ENCODE measurements at places on chromosomes 1 and 21.

DNA sequence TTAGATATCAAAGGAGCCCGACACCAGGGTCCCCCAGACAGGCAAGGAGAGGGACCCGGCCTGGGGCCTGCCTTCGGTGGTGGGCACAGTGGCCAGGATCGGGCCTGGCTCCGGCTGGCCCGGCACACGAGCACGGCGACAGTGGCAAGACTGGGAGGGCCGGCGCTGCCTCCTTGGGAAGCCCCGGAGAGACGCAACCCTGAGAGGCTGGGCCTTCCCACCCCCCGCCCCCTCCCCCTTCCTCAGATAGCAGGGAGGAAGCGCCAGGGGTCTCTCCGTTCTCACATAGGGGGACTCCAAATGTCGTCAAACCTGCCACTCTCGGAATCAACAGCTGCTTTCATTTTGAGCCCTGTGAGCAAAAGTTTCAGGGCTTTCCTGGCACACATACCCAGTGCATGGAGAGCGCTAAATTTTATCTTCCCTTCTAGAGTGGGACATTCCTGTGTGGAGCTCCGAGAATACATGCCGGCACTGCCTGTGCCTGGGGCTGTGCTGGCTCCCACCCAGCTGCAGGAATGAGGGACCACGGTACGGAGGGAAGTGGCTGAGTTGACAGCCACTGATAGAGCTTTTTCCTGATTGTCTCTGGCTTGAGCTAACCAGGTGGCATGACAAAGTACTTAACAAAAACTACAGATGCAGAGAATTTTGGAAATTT, 62.4 kb downstream of the CD247 start:
- DNase-seq: peak; percentile 82

GRCh38 chr1:155170101-155170785, 2.9 kb downstream of the KRTCAP2 start:
- DNase-seq: no peak

- DNase-seq: no peak
These were observed 387.2 kb upstream of the VAMP3 start for GRCh38 chr1:7383671-7384520.

- DNase-seq: no peak
These were observed 33.9 kb upstream of the LBR start for GRCh38 chr1:225461533-225462428.

DNA sequence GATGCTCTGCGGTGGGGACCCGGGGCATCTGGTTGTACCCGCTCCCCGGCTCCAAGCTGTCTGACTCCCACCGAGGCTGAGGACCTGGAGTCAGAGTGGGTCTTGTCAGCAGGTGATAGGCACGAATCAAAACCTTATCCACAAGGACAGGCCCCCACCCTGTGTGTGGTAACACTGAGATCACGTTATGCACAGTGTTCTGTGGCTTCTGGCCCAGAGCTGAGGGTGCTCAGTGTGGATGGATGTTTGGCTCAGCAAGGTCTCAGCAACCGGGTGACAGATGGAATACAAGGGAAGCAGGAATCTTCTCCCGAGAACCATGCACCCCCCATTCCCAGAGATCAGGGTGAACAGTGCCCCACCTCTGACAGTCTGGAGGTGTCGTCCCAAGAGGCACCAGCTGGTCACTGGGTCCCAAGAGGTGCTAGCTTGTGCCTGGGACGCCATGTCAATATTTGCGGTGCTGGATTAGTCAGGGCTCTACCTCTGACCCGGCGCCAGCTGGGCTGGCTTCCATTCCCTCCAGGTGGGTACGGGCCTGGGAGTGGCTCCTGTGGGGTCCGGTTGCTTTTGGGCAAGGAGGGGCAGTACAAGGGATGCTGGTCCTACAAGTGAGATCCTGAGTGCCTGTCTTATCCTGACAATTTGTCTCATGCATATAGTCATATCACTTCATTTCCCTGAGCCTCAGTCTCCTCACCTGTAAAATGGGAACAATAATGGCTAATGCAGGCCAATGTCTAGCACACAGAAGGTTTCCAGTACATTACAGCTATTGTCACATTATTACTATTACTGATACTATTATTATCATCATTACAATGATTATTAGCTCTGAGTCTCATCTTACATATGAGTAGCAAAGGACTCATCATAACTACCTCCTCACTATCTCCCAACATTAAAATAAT, 957 bp downstream of the CAPN9 start:
- no peak for DNase-seq

GRCh38 chr1:26112407-26112775, 767 bp downstream of the PDIK1L start:
- DNase-seq: no peak

DNA sequence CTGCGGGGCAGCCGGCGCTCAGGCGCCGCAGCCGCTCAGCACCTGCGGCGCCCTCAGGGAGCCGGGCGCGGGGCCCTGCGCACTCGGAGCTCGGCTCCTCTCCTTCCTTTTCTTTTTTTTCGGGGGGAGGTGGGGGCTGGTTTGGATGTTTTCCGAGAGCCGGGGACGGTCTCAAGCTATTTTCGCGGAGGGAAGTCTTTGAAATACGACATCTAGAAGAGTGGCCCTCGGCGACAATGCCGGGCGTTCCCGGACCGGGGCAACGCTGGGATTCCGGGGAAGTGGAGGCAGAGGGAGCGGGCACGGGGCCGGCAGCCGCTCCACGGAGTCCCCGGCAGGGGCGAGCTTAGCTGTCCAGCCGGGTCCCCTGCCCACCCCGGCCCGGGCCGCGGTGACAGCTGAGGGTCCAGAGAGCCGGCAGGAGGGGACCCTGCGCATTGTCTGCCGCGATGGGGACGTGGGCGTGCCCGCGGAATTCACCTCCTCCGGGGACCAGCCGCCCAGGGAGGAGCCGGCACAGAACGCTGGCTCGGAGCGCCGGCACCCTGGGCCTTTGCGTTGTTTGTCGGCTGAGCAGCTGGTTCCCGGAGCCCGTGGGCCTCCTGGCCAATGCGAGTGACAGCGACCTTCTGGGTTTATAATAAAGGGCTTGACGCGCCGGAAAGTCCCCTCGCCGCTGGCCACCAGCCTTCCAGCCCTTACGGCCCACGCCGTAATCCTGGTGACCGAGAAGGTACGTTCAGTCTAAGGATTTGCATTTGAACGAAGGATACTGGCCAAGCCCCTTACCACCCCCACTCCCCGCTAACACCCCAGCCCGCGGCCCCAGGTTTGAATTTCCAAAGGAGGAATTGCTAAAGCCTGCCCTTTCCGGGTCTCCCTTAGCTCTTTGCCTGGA, 582 bp downstream of the SLC37A1 start:
- peak; percentile 59 for DNase-seq

DNA sequence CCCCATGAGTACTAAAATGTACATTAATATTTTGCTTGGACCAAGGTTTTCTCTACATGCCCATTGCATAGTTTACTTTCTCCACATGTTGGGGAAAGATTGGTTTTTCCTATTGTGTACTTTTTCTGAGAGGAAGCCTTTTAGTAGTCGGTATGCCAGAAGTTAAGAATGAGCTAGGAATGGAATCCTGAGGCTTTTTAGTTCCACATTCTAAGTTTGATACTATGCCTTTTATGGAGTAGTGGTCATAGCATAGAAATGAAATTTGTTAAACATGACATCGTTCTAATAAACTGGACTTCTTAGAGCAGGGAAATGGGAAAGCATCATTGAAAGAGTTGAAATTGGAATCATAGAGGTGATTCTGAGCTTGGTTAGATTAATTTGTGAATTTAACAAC, 64.3 kb downstream of the BCL9 start:
- DNase-seq: no peak

DNA sequence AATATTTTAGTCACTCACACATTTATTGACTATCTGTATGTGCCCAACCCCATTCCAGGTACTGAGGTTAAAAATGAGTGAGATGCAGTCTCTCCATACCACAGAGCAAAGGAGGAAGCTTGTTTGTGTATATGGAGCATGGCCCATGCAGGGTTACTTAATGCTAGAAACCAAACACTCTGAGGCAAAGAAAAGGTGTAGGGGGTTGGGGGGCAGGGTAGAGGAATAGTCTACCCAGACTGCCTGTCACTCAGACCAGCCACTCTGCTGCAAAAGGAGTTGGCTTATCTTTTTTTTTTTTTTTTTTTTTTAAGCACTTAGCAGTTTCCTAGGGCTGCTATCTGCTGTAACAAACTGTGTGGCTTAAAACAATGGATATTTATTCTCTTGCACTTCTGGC, 19.8 kb downstream of the PGM1 start:
- DNase-seq: no peak

DNA sequence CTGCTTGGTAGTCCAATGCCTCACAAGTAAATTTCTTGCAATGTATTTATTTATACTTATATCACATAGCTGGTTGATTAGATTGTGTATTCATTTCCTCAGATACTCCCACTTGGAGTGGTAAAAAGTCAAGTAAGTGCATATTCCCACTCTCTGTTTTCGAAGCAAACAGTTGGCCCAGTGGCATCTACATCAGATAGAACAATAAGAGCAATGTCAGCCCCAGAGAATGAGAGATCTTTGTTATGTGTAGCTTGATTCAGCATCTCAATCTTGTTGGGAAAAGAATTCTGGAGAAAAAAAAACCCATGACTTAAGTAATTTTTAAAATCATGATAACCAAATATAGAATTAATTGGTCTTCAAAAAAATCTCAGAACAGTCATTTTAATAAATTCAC, 25.5 kb downstream of the RGL1 start:
- DNase-seq: no peak

GRCh38 chr1:92851729-92852128, 19.9 kb downstream of the RPL5 start:
- DNase-seq: no peak

DNA sequence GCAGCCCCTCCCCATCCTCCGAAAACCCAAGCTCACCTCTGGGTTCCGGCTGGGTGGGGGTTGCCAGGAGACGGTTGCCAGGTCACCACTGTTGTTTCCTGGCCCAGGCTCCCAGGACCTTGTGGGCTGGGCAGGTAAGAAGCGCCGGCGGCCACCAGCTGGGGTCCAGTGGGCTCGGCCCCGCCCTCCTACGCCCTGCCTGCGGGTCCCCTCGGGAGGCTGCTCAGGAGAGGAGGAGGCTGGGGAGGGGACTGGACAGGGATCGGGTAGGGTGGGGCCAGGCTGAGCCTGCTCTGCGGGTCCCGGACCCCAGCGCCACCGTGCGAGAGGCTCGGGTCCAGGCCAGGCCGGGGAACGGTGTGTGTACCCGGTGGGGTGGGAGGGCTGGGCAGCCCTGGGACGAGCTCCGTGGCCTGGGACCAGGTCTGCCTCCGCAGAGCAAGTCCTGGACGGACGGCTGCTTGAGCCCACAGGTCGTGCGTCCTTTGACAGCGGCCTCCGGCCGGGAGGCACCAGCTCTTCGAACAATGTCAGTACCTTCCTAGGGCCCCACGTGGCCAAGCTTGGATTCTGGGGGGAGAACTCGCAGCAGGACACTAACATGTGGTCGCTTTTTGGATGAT, at the start of gene TTLL10:
Gene TTLL10 (plus strand): TSS at position 88 of the 623 bp plus-strand sequence. CDS start 5,336 bp downstream, outside the sequence.
- DNase-seq: no peak

- peak; percentile 91 for DNase-seq
These were observed at the start of the genes ANKRD34A and POLR3GL for GRCh38 chr1:145964328-145965118. Gene ANKRD34A (minus strand): TSS chr1:145964575. CDS start chr1:145961759, 2,816 bp downstream. Gene POLR3GL (plus strand): TSS chr1:145964690. CDS start chr1:145974866, 10,176 bp downstream.

DNA sequence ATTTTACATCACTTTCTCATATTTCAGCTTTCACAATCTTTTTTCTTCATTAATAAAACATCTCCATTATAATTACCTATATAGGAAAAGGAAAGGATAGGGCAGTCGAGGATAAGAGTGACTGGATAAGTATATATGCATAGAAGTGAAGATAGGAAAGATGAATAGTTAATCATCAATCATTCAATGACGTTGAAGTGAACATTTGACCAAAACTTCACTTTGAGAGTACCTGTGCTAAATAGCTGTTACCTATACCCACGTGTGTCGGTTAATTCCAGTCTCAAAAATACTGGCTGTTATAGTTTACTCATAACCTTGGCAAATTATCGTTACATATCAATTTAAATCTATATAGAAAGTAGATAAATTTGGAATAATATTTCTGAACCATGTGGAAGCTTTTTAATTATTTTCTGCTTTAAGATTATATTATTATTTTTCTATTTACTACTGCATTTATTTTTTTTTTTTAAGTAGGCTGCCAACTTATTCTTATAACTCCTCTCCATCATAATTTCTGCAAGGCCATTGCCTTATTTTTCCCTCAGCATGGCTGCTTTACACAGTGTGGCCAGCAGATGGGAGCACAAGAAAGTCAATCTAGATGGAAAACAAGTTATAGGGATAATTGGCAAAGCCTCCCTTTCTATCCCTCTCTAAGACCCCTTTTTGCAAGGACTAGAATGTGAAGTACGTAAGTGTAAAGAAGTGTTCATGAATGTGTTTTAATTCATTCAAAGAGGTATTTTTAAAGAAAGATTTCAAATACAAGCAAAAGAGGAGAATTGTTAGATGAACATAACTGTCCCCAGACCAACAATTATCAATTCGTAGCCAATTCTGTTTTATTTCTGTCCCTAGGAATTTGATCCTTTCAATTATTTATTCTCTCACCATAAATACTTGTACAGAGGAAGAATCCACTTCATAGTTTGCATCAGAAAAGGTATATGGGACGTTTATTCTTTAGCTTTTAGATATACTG, 290.4 kb downstream of the KCNT2 start:
- no peak for DNase-seq

GRCh38 chr21:35220301-35220700, 171.2 kb upstream of the RUNX1 start:
- no peak for DNase-seq

GRCh38 chr21:38930853-38931252, 125.1 kb downstream of the ETS2 start:
- no peak for DNase-seq

GRCh38 chr1:91617285-91617765, 116.7 kb downstream of the CDC7 start:
- no peak for DNase-seq

GRCh38 chr1:160144921-160145320, 6.5 kb upstream of the ATP1A4 start:
- no peak for DNase-seq

- no peak for DNase-seq
These were observed 17.0 kb upstream of the OLFML2B start for GRCh38 chr1:162040657-162041056.

DNA sequence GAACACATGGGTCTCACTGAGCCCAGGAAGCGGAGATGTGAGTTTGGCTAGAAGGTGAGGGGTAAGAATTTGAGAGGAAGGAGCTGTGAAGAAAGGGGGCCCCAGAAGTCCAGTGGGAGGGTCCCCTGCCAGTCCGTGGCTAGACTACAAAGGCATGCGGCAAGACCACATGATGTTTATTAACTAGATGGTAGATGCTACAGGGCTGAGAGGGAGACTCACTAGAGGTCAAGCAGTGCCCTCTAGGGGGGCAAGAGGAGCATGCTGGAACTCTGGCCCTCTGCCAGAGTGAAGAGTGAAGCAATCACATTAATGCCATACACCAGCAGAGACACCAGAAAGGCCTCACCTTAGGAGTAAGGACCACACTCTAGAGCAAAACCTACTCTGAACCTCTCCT, 12.2 kb downstream of the KIAA0319L start:
- DNase-seq: peak; percentile 49
